ENCODE measurements at places on chromosomes 1 and 21.

DNA sequence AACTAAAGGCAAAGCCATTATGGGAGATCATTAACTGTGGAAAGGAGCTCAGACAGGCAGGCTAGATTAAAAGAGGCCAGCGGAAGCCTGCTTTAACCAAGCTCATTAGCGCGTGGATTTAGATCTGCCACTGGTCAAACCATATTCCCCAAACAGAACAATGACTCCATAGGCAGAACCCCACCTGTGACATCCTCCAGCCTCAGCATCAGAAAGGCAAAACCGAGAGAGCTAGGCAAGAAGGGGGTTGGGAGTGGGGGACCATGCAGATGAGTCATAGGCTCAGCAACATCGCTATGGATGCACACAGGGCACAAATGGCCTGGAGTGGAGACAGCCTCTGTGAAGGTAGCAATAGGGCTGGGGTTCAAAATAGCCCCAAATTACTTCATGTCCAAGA lies 20.6 kb downstream of the MKNK1 start:
- no peak for DNase-seq

- no peak for DNase-seq
Measured at GRCh38 chr1:168031627-168032026, 94.8 kb upstream of the MPC2 start.

DNA sequence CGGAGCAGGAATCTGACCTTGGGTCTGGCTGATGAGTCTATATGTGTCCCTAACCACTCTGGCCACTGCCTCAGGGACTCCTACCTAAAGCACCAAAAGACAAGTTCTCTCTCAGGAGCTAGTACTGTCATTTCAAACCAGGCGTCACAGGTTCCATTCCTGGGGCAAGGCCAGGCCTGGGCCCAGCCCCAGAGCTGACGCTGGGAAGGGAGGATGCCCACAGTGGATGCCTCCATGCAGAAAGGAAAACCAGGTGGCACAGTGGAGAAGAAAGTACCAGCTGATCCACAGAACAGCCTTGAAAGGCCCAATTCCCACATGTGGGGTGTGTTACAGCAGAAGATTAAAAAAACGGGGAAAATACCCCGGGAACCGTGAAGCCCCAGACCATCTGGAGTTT lies 77.4 kb downstream of the DMRTB1 start:
- DNase-seq, result no peak

- no peak for DNase-seq
Measured at GRCh38 chr21:44710294-44710665, 1.1 kb downstream of the TSPEAR start.

- DNase-seq, result no peak
Measured at GRCh38 chr1:209531006-209531405, 52.5 kb upstream of the CAMK1G start.

GRCh38 chr1:2143814-2144500 lies 50.6 kb downstream of the FAAP20 start:
- DNase-seq, result no peak

GRCh38 chr1:8217809-8218208 lies 100.1 kb upstream of the SLC45A1 start:
- DNase-seq, result no peak

GRCh38 chr21:45270306-45270821 lies 17.3 kb downstream of the POFUT2 start:
- DNase-seq, result no peak

DNA sequence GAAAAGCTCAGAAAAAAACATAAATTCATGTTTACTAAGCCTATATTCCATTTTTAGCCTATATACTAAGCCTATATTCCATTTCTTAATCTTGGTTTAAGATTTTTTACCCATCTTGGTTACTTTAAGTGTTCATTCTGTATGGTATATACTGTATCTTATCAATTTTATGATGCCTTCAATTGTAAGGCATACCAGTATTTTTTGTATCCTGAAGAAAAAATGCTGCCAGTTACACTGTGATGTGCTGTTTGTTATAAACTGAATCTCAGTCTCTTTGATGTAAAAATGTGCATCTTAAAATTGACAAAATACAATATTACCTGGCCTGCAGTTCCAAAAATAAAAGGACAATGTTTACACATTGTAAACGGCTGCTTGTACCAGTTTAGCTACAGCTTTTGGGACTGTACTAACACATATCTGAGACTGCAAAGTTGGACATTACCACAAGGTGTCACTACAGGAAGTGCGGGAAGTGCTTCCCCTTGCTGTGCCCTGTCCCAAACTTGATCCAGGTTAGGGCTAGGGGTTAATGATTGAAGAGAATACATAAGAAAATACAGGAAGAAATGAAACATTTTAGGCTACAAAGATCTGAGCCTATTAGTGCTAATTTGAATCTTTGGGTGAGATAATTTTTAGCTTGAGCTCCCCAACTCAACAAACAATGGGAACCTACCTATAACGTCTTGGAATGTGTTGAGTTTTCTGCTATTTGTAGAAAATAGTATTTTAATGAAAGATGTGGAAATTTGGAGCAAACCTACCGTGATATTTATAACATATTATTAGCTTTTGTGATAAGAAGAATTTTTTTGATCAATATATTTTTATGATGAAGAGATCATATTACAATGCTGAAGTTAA lies 108.9 kb downstream of the LBR start:
- DNase-seq, result no peak

GRCh38 chr1:41151846-41152245 lies 90.3 kb downstream of the SCMH1 start:
- DNase-seq, result no peak

DNA sequence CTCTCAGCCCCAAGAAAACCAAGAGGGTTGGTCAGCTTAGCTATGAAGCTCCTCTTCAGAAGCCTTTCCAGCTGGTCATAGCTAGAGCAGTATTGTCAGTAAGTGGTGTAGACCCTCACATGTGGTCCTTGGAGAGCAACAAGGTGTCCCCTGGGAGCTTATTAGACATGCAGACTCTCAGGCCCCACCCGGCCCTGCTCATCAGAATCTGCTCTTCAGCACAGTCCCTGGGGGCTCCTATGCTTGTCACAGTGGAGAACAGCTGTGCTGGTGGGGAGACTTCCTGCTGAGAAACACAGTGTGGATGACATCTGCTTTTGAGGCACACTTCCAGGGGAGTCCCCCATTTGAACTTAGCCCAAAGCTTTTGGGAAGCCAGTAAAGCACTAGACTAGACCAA lies 21.9 kb upstream of the NEK2 start:
- DNase-seq, result no peak

DNA sequence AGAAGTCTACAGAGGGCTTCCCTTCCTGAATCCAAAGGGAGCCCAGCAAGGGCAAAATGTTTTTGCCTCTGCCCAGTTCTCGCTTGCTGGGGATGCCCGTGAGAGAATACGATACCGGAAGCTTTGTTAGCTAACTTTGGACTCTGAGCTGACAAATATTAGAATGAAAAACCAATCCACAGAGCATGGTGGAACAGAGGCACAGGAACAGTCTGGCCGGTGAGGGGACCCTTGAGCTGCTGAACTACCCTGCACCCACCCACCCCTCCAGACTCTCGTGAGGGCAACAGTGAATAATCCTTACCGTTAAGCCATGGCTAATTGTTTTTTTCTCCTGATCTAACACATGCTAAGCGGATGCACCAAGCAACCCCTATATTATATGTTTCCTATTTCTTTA lies 76.3 kb upstream of the AKT3 start:
- no peak for DNase-seq

- no peak for DNase-seq
Measured at GRCh38 chr1:32783851-32784250, 33.3 kb downstream of the YARS1 start.

DNA sequence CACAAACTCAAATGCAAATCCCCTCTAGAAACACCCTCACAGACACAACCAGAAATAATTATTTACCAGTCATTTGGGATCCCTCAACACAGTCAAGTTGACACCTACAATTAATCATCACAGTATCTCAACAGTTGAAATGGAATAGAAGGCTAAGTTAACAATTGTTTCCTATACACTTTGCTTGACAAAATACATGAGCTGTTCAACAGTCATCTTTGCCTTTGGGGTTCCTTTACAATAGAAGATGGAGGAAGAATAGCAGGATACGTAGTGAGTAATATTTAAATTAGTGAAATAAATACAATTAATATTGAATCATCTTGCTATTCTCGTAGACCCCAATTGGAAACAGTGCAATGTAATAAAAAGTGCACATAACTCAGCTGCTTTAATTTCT lies 487.3 kb upstream of the ADAMTS5 start:
- DNase-seq, result no peak

DNA sequence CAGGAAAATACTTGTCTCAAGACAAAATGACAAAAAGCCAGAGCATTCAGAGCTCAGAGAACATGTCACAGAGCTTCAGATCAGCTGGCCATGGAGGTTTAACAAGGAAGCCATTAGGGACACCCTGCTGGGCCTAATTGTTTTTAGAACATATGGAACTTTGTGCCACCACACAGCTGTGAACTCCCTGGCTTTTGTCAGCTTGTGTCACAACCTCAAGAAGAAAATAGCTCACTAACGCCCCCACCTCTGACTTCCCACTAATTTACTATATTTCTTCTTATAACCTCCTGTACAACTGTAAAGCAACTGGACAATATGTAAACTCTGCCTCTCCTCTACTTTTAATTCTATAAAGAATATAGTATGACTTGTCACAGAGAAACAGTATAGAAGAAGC lies 21.0 kb upstream of the TDRD10 start:
- no peak for DNase-seq

- no peak for DNase-seq
Measured at GRCh38 chr1:169508432-169509338, 22.9 kb upstream of the SLC19A2 start.

GRCh38 chr1:6274622-6275139 lies 13.8 kb upstream of the GPR153 start:
- DNase-seq, result no peak

GRCh38 chr1:5994713-5995621 lies 2.7 kb upstream of the NPHP4 start:
- no peak for DNase-seq

DNA sequence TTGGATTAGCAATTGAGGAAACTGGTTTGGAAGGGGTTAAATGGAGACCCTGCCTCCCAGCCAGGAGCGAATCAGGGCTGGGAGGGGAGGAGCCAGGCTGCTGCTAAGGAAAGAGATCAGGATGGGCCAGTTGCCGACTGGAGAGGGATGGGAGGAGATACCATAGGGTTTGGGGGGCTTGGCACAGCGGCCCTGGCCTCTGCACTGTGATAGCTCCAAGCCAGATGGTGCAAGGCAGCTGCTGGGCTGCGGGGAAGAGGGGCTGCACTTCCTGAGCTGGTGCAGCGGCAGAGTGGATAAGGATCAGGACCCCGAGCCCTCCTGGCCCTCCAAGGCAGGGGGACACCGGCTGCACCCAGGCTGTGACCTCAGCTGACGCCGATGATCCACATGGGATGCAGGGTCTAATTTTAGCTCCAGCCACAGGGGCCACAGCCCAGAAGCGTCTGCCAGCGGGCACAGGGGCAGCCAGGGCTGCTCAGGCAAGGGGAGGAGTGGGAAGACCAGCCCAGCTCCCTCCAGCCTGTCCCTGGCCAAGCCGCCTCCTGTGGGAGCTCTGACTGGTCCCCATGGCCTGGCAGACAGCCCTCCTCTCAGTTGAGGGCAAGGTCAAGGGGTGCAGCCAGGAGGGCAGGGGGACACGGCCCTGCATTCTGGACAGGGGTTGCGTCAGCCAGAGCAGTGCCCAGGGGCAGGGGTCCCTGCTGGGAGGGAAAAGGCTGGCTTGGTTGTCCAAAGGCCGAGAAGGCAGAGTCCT lies at the start of gene EXTL1:
Gene EXTL1, plus strand, starts transcription at position 129 of the 757 bp plus-strand sequence. CDS start 872 bp downstream, outside the sequence.
- no peak for DNase-seq

GRCh38 chr1:200923601-200924000 lies 28.9 kb downstream of the INAVA start:
- DNase-seq, result no peak

DNA sequence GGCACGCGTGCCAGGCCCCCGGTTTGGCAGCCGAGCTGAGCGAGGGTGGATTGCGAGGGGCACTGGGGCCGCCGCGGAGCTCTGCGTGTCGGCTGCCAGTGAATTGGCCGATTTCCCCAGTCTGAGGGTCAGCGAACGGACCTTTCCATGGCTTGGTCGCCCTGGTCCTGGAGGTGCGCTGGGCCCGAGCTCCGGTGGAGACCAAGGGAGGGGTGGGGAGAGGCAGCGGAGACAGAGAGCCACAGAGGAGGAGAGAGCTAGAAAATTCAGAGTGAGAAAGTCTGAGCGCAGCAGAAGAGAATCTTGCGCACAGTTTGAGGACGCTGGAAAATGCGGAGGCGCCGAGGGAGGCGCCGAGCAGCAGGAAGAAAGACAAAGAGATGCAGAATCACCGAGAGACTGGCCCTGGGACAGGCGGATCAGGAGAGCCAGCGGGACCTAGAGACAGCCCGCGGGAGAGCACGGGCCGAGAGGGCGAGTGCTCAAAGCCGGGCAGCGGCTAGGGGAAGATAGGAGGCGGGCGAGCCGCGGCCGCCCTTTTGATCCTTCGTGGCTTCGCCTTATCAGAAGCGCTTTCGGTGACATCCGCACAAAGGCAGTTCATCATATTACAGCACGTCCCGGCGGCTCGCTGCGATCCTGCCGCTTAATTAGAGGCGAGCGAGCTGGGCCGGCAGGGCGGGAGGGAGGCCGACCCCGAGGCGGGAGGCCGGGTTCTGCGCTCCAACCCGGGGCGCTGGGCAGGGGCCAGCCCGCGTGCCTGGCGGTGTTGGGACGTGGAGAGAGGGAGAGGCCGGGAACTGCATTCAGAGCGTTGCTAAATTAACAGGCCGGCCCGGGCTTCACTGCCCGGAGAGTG lies 12.7 kb downstream of the PAX7 start:
- no peak for DNase-seq

DNA sequence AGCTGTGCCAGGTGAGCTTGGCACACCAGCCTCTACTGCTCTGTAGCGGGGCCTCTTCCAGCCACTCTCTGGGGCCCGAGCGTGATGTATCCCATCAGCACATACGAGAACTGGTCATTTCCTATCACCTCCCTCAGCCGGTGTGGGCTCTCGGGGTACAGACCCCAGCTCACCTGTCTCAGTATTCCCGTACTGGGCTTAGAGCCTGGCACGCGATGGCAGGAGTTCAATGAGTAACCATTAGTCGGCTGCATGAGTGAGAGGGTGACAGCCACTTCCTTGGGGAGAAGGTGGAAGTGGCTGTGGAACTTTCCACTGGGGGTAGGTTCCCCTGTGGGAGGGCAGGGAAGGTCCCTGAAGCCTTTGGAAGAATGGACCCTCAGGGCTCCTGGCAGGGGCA lies 46.1 kb downstream of the ECE1 start:
- DNase-seq, result no peak

DNA sequence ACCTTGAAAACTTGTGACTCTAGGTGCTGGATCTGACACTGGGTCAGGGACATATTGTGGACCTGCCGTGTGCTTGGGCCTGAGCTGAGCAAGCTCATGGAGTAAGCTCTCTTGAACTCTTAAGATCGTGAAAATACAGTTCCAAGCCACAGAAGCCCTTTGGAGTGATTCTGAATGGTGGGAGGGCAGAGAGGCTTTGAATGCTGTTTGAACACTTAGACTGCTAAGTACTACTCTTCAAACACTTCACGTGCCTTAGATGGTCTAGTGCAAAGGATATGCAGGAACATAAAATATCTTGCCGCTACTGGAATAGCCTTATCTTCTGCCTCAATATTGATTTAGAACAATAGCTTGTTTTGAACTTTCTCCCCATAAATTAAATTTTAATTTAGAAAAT lies 21.6 kb downstream of the ROR1 start:
- DNase-seq, result no peak
